ENCODE measurements at places on chromosomes 16 and 17.
A peak's percentile ranks its signal among the peaks of the same experiment; 100 is the strongest.

- no peak for DNase-seq
Measured at GRCh38 chr17:8146381-8147140, 5.6 kb downstream of the PER1 start.

- DNase-seq, result no peak
Measured at GRCh38 chr16:26643519-26643918, 423.2 kb upstream of the C16orf82 start.

DNA sequence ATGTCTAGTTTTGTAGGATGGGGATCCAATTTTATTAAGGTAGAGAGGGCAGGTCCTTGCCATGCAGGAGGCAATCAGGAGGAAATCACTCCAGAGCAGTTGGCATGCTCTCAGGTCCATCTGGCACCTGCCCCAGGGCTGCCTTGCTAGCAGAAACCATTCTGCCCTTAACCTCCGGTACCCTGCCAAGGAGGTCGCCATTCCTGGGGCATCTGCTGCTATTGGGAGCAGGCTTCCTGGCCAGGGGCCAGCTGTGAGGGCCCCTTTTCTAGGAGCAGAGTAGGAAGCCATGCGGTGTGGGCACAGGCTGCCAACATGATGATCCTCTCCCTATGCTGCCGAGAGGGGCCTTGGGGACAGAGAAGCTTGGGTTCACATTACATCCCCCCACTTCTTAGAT lies 47.6 kb upstream of the MGAT5B start:
- no peak for DNase-seq

DNA sequence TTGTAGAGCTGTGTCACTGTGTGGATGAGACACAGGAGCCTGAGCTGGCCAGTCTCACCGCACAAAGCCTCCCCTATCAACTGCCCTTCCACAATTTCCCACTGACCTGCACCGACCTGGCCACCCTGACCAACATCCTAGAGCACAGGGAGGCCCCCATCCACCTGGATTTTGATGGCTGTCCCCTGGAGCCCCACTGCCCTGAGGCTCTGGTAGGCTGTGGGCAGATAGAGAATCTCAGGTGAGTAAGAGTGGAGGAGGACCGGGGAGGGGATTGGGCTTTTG lies 37.4 kb downstream of the NLRC5 start:
- no peak for DNase-seq

- no peak for DNase-seq
Measured at GRCh38 chr16:8583732-8584131, 6.6 kb downstream of the TMEM114 start.

DNA sequence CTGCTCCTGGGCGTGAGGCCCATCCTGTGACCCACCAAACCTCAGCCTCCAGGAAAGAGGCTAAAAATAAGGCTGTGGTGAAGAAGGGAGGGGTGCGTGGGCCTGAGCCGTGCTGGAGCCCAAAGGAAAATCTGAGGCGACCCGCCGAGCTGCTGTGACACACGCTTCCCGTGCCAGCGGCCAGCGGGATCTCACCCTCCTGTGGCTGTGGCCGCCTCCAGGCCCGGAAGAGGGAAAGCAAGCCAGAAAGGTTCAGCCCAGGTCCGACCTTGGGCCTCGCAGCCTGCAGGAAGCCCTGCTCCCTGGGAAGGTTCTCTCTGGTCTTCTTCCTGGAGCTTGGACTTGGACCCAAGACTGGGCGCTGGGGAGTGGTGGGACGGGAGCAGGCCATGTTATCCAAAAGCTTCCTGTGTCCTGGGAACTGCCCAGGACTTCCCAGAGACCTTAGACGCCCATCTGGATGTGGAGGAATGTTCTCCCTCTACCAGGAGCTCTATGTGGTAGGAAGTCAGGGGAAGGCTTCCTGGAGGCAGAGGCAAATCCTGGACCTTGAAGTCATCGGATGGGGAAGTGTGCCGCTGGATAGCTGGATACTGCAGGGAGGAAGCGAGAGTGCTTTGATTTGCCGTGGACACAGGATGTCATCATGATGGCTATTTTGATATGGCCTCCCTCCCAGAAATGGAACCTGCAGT lies 11.4 kb downstream of the SPNS2 start:
- no peak for DNase-seq

GRCh38 chr17:75707079-75707571 lies 14.1 kb upstream of the ITGB4 start:
- DNase-seq, result no peak

GRCh38 chr16:53404959-53405358 lies 29.3 kb upstream of the RBL2 start:
- no peak for DNase-seq

DNA sequence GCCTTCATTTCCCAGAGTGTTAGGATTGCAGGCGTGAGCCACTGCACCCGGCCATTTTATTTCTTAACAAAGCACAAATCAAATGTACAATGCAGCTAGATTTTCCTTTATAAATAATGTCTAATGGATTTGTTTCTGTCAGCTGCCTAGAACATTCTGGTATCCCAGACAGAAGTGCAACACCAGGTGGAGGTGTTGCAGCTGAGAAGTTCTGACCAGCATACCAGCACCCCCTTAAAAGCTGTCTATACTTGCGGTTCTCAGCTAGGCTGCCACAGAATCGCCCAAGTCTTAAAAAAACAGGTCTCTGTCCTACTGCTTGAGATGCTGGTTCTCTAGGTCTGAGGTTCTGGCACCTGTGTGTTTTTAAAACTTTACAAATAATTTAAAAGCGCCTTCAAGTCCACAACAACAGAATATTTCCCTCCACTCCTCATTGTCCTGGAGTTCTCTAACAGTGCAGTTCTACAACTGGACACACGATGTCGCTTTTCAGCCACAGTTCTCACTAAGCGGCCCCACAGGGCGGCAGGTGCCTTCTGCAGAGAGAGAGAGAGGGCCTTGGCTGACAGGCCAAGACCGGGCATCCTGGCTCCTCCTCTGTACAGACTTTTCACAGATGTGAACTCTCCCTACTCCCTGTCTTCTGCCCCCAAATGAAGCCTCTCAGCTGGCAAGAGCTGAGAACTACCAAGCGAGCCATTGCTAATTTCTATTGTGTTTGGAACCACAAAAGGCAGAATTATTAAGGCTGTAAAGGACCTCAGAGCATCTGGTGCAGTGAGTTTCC lies 32.6 kb upstream of the MEOX1 start:
- peak; percentile 79 for DNase-seq
